ENCODE measurements at places on chromosomes 7 and 10. TPM values are rescaled to one million over a fixed set of nuclear protein-coding genes. Genes with fewer than 3 reads are reported as not detected.

The SEC31B gene
- 1.6 TPM for total RNA-seq

The PHKG1 gene
- total RNA-seq, result 0.65 TPM

The NEURL1 gene
- total RNA-seq, result 0.06 TPM

The FAM180A gene
- total RNA-seq, result 0.16 TPM

The ZNF804B gene
- total RNA-seq, result not detected

The C10orf95 gene
- not detected for total RNA-seq

The TUBB8 gene
- total RNA-seq, result not detected

The STOX1 gene
- 0.32 TPM for total RNA-seq

The TAF5 gene
- 5.7 TPM for total RNA-seq

The MAD1L1 gene
- total RNA-seq, result 50.2 TPM

The FZD1 gene
- 1.5 TPM for total RNA-seq

The FAM53B gene
- 24.1 TPM for total RNA-seq

The WNT8B gene
- total RNA-seq, result not detected

The ZFAND2A gene
- total RNA-seq, result 9.9 TPM

The GFRA1 gene
- 1.6 TPM for total RNA-seq

The LRRD1 gene
- under 0.01 TPM for total RNA-seq

The LRRC17 gene
- 4.1 TPM for total RNA-seq

The AMPH gene
- total RNA-seq, result 0.50 TPM

The NODAL gene
- not detected for total RNA-seq

The RASSF4 gene
- total RNA-seq, result 9.4 TPM
